ENCODE measurements at places on chromosomes 4 and X.

GRCh38 chr4:139560406-139561104, 4.5 kb upstream of the SETD7 start:
- peak; percentile 84 for DNase-seq

DNA sequence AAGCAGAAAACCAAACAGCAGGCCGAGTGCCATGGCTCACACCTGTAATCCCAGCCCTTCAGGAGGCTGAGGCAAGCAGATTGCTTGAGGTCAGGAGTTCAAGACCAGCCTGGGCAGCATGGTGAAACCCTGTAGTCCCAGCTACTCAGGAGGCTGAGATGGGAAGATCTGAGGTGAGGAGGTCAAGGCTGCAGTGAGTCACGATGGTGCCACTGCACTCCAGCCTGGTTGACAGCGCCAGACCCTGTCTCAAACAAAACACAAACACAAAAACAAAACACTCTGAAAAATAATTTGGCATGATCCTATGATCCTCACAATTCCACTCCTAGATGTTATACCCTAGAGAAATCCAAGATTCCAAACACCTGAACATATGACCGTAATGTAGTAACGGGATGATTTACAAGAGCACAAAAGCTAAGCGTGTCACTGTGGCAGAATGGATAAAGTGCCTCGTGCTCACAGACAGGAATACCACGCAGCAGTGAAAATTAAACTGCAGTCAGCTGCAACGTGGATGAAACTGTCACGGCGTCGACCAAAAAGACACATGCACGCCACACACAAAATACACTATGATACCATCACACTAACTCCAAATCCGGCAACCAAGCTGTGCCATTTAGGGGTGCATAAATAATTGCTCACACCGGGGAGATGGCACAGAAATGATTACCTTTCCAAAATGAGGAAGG, 1.7 kb downstream of the NELFA start:
- no peak for DNase-seq

DNA sequence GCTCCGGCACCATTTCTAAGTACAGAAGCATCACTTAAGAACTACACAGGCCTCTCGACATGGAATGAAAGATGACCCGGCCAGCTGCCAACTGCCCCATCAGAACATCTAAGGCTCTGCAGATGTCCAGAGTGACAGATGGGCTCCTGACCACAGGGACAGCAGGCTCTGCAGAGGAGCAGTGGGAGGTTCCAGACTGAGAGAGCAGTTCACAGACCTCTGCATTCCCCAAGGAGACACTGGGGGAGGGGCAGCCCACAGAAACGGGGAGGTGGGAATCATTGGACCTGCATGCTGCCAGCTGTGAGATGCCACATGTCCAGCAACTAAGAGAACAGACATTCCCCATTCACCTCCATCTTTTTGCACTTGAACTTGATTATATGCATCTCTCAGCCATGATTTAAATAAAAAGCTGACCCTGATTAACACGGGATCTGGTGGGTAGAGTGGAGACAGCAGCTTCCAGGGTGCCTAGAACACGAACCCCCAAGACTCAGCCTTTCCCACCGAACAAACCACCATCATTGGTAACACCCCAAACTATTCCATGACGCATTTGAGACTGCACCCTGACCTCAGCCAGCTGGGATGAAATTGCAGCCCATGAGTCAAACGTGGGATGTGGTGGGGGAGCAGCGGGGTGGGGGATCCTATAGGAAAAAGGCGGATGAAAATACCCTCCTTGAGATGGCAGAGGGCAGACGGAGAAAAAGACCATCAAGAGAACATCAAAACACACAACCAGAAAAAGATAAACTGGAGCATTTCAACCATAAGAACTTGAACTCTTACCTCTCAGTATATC, 47.2 kb downstream of the AFAP1 start:
- no peak for DNase-seq

DNA sequence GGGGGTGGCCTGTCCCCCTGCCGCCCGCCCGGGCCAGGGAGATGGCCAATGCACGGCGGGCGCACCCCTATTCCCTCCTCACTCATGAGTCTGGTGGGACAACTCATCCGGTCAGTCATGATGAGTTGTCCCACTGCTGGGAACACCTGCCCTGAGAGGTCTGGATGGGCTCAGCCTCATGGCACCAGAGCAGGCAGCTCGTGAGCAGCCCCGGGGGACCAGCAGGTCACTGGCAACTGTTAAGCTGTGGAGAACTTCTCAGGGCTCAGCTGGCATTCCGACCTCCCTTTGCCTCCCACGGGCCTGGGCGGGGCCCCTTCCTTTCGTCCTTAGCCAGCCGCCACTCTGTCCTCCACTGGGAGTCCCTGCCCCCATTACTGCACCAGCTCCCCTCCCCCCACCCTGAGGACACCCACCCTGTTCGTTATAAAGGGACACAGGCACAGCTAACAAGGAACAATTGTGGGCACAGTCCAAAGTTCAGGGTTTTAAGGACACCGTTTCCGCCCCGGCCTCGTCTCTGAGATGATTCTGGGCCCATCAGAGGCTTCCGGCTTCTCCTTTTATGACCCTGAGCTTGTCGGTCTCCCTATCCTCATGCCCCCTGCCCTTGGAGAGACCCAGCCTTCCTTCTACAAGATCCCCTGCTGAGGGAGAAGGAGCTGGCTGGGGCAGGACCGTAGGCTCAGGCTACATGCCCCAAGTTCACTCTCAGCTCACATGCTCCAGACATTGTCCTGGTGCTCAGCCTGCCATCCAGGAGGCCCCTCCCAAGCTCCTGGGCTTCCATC, 14.6 kb upstream of the KIAA0232 start:
- DNase-seq, result no peak

GRCh38 chrX:33333271-33333670, 121.9 kb upstream of the DMD start:
- DNase-seq, result no peak

- DNase-seq, result no peak
Measured at GRCh38 chr4:81621490-81621889, 149.8 kb upstream of the RASGEF1B start.

DNA sequence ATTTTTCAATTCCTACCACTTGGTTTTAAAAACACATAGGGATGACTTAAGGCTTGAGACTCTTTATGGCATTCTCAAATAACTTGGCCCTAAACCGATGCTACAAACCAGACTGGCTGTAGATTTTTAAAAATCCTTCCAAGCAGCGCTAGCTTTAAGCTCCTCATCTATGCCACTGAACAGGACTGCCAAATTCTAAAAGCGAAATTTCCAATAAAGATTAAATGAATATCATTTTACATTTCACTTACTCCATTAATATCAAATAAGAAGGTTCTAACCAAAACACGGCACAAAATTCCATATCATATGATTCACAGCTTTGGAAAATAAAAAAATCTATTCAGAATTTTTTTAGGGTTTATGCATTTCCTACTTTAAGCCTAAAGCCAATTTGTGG, 134.2 kb downstream of the FANCB start:
- no peak for DNase-seq

- DNase-seq, result no peak
Measured at GRCh38 chr4:79652738-79653137, 244.7 kb upstream of the GK2 start.

DNA sequence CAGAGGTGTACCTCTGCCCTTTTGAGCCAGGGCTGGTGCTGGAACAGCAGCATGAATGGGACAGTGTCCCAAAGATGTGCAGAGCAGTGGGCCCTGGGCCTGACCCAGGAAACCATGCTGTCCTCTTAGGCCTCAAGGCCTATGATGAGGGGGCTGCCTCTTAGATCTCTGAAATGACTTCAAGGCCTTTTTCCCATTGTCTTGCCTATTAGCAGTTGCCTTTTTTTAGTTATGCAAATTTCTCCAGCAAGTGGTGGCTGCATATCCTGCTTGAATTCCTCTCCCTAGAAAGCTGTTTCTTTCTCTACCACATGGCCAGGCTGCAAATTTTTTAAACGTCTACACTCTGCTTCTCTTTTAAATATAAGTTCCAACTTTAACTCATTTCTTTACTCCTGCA, 160.3 kb downstream of the CFAP299 start:
- no peak for DNase-seq

DNA sequence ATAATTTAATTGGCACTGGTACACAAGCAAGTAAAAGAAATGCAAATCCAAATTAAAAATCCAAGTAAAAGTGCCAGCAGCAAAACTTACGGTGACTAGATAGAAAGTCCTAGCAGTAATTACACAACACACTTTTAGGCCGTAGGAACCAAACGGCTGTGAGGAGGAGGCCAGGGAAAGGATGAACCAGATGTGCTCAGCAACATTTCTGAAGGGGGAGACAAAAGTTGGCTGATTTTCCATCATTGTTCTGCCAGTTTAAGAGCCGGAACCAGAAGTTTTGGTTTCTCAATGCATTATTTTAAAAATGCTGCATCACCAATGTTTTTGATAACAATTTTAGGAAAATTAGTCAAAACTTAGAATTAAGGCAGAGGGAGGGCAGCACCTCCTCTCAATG, 68.7 kb upstream of the ENPP6 start:
- no peak for DNase-seq

GRCh38 chr4:155582971-155583437, 83.6 kb upstream of the GUCY1A1 start:
- DNase-seq, result peak; percentile 9

DNA sequence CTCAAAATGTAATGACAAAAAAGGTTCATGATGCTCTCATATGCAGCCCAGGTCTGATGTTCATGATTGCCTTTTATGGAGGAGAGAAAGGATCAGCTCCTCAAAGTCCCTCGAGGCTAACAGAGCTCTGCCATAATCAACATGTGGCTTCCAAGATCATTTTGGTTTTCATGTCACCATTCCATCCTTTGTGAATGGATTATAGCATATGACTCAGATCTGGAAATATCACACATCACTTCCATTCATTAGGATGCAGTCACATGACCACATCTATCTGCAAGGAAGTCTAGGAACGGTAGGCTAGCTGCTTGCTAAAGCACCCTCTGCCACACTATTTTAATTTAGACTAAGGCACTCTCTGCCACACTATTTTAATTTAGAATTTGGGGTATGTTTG, 77.6 kb downstream of the COX18 start:
- DNase-seq, result no peak

GRCh38 chr4:28842271-28842670, 1877.9 kb upstream of the PCDH7 start:
- DNase-seq, result no peak

DNA sequence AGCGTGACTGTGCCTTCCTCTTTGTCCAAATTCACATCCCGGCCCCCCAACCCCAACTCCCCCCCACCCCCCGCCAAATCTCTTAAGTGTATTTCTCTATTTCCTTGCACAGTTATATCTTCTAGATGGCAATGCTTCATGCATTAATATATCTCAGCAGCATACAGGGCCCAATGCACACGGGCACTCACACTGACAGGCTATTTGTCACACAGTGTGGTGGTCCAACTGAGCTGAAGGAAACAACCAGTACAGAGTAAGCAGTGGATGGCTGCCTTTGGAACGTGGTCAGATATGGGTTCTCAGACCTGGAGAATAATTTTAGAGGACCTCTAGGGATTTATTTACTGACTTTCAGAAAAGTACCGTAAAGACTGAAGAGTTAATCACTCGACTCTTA, 681 bp downstream of the EXOC1 start:
- DNase-seq, result peak; percentile 70

DNA sequence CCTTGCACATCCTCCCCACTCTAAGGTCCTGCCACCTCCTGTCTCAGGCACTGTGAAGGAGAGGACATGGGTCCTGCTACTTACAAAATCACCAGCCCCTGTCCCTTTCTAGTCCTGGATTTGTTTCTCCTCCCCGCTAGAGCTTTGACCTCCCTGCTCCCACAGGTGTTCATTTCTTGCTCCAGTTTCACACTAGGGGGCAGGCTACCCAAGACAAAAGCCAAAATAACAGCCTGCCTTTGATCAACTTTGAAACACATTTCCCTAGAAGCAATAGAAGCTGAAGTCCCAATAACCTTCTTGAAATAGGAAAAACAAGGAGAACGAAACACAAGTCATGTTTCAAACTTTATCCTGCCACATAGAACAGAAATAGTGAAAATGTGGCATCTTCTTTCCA, 164.4 kb downstream of the QDPR start:
- peak; percentile 31 for DNase-seq

DNA sequence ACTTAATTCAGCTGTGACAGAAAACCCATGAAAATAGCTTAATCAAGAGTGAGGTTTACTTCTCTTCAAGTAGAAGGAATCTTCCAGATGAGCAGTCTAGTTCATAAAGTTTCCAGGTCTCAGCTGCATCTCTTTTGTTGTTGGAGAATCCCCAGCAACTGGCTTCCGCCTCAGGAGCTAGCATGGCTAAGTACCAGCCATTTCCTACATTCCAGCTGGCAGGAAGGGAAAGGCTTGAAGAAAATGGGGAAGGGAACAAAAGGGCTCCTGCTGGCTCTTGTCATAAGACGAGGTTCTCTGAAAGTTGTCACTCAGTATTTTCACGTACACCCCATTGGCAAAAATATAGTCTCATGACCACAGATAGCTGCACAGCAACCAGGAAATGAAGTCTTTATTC, 27.3 kb upstream of the TRIM2 start:
- DNase-seq, result no peak

DNA sequence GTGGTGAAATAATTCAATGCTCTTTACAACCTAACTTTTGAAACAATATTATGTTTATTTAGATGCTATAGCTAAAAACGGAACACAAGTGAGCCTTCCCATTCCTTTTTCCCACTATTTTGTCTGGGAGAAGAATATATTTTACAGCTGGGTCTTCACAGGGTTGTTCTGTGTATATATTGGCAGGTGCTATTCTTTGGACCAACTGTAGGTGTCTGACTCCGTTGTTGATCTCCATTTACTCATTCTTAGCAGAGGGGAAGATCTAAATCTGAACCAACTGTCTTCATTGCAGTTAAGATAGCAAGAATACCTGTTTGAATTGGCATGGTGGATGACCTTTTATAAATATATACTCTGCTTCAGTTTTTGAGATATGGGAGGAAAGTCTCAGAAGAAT, 257.4 kb downstream of the CFAP299 start:
- no peak for DNase-seq

DNA sequence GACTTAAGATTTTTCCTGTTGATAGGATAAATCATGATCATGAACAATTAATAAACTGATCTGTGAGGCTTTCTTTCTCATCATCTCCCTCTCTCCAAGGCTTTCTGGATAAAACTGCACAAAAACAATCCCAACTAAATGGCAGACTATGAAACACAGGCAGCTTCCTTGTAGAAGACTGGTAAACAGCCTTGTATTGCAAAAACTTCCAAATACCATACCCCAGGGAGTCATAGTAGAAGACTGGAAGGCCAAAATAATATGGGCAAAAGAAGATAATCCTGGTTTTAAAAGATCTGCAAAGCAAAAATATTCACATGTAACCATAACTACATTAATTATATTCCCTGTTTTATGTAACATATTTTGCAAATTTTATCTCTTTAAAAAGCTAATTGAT, 113.0 kb downstream of the ANAPC10 start:
- DNase-seq, result no peak

All from Kasumi-1 (cell line).